ENCODE measurements at places on chromosomes 7 and 10.

DNA sequence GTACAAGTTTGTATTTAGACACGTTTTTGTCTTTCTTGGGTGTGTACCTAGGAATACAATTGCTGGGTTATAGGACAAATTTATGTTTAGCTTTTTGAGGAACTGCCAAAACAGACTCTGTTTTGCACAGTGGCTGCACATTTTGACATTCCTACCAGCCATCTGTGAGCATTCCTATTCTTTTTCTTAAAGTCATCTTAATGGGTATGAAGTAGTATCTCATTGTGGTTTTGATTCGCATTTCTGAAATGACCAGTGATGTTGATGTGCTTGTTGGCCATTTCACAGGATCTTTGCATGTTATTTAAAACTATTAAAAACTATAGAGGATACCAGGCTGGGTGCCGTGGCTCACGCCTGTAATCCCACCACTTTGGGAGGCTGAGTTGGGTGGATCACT is 32.6 kb upstream of the IL15RA start:
- no peak for DNase-seq

DNA sequence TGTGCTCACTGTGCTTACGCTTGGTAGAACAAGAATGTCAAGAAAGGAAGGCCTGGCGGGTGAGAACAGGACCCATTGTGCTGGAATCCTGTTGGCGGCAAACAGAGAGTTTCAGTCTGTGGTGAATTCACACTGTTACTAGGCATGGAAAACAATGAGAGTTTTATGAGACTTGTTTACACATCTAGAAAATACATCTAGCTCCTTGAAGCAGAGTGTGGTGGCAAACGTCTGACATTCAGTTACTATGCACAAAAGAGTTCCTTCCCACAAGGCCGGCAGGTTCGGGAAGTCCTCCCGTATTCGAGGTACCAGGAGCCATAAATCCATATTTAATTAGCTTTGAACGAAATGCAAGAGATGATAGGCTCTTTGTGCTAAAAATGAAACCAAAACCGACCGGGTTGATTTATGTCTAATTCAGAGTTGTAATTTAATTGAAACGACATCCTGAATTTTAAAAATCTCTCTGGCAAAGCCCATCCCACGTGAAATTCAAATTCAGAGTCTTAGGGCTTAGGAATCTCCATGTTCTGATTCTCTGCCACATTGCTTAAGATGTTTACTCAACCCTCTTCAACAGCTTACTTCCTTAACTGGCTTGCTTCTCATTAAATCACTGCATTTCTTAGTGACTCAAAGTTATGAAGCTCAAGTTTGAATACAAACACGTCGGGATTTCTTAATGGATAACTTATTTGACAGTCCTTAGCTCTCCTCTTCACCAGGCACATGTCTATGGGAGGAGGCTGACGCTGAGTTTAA is 299.9 kb upstream of the PITRM1 start:
- DNase-seq = no peak

GRCh38 chr7:80630608-80631405 is 7.6 kb upstream of the CD36 start:
- no peak for DNase-seq

- DNase-seq = no peak
These were observed 21.2 kb downstream of the ZMIZ2 start for GRCh38 chr7:44769776-44770294.

- DNase-seq = no peak
These were observed 123.5 kb upstream of the ADCY1 start for GRCh38 chr7:45450571-45451204.

- no peak for DNase-seq
These were observed 291.9 kb downstream of the SH2D4B start for GRCh38 chr10:80829562-80829961.

- DNase-seq = no peak
These were observed 226.5 kb upstream of the STEAP1 start for GRCh38 chr7:89927762-89928161.

GRCh38 chr10:32948451-32948850 is 9.6 kb downstream of the ITGB1 start:
- no peak for DNase-seq

DNA sequence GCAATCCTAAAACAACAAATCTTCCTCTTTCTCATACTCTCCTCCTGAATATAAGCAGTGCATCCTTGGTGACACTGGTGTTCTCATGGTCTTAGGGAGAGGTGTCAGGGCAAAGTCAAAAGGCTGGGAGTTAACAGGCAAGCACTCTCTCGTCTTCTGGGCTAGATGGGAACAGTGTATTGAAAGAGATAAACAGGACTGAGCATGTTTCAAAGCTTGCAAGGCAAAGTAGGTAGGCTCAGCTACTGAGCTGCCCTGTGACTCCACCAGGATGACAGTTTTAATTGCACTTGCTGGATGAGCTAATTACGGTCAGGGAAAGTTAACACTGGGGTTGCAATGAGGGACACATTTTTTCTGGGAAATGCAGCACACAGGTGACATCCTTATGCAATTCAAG is 554.9 kb upstream of the NRP1 start:
- DNase-seq = no peak

DNA sequence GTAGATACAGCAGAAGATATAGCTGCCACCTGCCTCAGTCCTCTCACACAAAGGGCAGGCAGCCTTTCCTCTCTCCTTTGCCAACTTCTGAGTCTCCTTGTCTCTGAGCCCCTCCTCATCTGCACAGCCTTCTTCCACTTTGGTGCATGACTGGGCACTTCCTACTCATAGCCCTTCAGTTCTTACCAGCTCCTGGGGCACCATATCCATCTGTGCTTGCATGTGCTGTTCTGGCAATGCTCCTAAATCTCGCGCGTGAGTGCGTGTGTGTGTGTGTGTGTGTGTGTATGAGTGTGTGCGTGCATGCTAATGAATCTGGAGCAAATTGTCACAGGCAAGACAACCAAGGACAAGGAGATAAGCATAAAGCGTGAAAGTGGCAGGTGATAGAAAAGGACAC is 1271.6 kb upstream of the SORCS1 start:
- no peak for DNase-seq

DNA sequence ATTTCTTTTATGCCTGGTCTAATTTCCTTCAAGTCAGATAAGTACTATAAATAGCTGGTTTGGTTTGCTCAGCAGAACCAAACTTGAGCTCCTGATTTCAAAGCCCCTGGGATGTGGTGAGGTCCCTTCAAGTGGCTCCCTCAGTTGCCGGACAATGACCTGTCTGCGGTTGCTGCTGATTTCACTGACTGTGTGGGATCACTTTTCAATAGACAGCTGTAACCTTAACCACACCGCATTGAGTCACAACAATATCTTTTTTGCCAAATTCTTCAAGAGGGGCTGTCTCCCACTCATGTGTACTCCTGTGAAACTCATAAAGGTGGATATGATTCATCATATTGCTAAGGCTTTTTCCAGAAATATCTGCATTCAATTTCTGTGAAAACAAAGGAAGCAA is 23.1 kb upstream of the ITGA8 start:
- DNase-seq = no peak

GRCh38 chr7:15378494-15379145 is 183.2 kb downstream of the AGMO start:
- DNase-seq = no peak

DNA sequence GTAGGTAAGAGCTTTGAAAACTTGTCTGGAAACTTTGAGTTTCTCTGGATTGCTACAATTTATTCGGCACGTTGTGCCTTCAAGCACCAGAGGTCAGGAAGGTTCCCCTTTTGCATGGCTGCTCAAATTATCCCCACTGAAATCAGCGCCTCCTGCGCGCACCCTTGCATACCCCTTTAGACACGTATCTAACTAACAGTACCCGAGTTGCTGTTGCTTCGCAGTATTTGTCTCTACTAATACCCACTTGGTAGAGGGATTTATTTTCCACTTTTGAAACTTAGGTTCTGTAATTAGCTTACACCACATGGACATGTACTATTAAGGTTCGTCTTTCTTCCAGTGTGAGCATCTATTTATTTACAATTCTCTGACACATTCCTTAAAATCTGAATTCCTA is 1.6 kb downstream of the MEOX2 start:
- no peak for DNase-seq

- DNase-seq = no peak
These were observed 273.2 kb upstream of the ZNF32 start for GRCh38 chr10:43921881-43922280.

- DNase-seq = no peak
These were observed 106.4 kb upstream of the TCF7L2 start for GRCh38 chr10:112843623-112844022.

GRCh38 chr10:97059006-97059871 is 126.5 kb downstream of the SLIT1 start:
- DNase-seq = no peak

DNA sequence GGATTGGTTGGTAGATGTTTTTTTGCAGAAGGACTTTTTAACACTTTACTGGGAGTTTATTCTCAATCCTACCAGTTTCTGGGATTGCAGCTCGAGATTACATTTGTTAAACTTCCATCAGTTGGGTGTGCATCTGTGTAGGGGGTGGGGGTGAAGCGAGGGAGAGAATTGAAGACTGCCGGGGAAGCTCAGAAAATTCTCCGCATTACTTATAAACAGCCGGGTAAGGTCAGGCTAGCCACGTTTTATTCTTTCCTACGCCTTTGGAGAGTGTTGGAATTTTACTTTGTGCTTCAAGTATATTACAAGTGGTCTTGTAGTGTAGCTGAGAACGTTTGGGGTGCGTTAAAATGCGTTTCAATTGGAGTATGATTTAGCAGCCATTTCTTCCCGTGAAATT is 1.1 kb downstream of the PALS2 start:
- no peak for DNase-seq

DNA sequence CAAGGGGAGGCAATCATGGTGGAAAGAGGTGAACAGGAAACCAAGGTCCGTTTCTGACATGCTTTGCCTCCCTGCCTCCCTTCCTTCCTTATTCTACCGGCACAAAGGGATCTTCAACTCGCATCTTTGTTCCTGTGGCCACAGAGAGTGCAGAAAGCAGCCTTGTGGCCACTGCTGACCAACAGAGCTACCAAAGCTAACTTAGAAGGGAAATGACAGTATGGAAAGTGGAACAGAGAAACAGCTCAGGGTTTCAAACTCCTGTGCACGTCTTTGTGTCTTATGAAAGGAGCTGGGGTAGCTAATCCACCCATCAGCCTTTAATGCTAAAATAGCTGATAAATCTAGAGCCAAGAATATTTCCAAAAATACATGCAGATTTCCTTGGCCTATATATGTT is 588.0 kb downstream of the SORCS1 start:
- no peak for DNase-seq

DNA sequence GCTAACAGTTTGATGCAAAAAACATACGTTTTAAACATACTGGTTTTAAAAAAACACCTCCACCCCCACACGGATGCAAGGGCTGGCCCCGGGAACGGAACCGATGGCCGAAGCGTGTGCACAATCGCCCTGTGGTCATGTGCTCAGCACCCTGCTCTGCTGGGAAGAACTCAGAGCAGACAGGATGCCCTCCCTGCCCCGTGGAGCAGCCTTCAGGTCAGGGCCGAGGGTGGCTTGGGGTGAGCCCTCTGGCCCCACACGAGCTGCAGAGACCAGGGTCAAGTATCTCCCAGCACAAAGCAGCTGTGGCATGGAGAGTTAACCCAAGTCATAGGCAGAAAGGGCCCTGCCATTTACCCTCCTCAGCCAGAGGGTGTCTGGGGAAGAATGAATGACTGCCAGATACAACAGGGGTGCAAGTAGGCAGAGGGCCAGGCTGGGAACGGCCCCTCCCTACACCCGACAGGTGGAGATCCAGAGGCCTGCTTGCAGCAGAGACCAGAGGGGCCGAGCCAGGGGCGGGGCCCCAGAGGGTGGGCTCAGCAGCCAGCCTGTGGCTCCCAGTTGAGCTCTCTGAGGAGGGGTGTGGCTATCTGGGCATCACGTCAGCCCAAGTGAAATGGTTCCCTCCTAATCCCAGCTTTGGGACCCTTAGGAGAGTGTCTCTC is 56.8 kb downstream of the ZRANB1 start:
- DNase-seq = no peak
